ENCODE measurements at places on chromosomes 2 and 18. TPM values are rescaled to one million over a fixed set of nuclear protein-coding genes. Genes with fewer than 3 reads are reported as not detected.

DNA sequence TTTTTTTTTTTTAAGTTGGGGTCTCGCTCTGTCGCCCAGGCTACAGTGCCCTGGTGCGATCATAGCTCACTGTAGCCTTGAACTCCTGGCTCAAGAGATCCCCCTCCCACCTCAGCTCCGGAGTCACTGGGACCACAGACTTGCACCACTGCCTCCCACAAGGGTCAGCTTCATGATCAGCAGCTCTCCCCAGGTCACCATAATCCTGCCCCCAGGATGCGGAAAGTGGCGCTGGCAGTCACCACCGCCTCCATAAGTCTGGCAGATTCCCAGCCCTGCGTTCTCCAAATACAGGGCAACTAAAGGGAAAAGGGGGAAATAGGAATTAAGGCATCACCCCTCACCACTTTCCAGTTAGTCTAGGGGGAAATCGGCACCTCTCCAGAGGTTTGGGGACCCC, 5.2 kb upstream of the ARID5A start:
- no peak for DNase-seq

DNA sequence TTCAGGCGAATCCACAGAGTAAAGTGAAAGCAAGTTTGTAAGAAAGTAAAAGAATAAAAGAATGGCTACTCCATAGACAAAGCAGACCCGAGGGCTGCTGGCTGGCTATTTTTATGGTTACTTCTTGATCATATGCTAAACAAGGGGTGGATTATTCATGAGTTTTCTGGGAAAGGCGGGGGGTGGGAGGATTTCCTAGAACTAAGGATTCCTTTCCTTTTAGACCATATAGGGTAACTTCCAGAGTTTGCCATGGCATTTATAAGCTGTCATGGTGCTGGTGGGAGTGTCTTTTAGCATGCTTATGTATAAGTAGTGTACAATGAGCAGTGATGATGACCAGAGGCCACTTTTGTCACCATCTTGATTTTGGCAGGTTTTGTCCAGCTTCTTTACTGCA, 59.8 kb downstream of the SLC4A3 start:
- DNase-seq = no peak

- DNase-seq = no peak
Observed at GRCh38 chr2:85247610-85248009, 80.2 kb downstream of the TGOLN2 start.

DNA sequence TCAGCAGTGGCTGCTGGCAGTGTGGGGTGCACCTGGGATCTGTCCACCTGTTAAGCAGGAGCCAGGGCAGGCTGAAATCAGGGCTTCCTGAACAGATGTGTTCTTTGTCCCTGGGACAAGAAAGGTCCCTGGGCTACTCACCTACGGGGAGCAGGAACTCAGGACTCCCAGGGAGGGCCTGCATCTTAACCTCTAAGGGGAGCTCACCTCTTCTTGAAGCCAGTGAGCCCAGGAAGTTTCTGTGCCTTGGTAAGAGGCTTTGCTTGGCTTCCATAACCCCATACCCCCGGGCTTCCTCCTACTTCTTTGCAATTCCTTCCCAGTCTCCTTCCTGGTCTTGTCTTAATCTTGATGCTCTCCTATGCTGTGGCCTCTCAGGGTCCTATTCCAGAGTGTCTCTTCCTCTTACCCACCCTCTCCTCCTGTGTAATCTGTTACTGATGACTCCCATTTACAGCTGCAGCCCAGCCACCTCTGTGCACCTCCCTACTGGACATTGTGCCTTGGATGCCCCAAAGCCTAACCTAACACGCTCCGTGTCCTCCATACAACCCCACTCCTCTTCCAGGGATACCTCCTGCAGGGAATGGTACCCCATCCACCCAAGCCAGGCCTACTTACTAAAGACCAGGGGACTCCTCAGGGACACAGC, 55.7 kb upstream of the MAPRE3 start:
- no peak for DNase-seq

- DNase-seq = no peak
Observed at GRCh38 chr18:77086656-77087392, 45.8 kb downstream of the MBP start.

DNA sequence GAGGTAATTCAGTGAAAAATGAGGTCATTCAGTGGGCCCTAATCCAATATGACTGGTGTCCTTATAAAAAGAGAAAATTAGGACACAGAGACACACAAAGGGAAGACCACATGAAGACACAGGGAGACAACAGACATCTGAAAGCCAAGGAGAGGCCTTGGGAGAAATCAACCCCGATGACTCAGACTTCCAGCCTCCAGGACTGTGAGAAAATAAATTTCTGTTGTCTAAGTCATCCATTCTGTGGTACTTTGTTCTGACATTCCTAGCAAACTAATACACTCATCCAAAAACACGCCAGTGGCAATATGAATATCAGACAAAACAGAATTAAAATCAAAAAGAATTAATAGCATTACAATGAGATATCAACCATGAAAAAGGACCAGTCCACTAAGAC, 303.7 kb downstream of the SS18 start:
- no peak for DNase-seq

GRCh38 chr2:127700527-127701192, 637 bp upstream of the SFT2D3 start:
- no peak for DNase-seq

DNA sequence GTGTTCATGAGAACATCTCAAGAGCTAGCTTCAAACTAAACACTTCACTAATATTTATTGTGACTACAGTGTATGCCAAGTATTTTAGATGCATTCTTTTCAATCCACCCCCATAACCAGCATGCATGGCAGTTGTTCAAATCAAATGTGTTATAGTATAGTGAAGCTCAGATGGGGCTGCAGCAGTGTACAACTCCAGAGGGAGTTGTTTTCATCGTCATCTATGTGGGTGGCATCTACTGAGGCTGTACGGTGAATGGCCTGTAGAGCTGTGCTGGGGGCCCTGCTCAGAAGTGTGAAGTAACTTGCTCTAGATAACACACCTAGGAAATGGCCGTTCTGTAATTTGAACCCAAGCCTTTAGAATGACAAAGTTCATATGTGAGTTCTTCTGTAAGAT, 71.8 kb upstream of the LRATD1 start:
- DNase-seq = no peak

GRCh38 chr18:23877371-23877770, 137.2 kb upstream of the TTC39C start:
- no peak for DNase-seq

GRCh38 chr2:148560496-148560895, 84.1 kb upstream of the EPC2 start:
- DNase-seq = no peak

DNA sequence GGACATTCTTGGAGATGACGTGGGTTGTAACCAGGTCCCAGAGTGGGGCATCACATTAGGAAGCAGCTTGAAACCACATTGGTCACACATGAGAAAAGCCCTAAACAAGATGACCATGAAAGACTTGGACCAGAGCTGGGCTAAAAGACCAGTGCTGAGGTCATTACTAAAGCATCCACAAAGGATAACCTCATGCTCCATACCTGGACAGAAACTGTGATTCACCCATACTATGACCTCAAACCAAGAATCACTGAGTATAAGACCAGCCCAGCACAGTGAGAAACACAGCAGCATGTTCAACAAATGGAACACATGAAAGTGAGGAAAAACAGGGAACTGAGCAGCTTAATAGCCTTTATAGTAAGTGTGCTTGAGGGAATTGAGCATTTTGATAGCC, 635.5 kb upstream of the NETO1 start:
- no peak for DNase-seq

DNA sequence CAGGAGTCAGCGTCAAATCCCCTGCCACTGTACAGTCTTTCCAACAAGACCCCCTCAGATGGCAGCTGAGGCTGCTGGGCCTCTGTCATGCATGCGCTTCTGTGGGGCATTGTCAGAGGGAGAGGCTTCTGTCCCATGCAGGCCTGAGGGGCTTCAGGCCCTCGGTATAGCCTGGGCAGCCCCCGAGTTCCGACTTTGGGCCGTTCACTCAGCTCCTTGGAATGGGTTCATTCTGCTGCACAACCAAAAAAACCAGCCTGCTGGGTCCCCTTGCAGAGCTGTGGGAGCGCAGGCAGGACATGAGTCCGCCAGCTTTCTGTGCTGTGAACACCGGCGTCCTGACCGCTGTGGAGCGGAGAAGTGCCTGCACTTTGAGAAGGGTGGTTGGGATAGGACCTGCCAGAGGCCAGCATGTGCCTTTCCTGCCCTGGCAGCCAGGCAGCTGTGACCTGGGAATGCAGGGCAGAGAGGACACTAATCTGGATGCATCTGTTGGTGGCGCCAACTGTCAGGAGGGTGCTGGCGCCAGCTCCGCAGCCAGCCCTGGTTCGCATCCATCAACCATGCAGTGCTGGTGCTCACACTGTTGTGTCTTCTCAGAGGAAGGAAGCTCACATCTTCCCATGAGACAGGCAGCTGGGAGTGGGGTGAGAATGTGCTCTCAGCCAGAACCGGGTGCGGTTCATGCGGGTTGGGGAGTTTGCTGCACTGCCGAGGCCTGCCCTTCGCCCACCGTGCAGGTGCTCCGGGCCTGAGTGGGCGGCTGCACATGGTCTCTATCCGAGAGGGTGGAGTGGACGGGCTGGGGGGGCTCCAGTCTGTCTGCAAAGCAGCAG, 14.3 kb downstream of the ARHGEF4 start:
- no peak for DNase-seq

- no peak for DNase-seq
Observed at GRCh38 chr2:165192729-165193128, 11.1 kb downstream of the SCN3A start.

EDAR gene
- not detected for total RNA-seq

FN1 gene
- 30,644 TPM for total RNA-seq

RAB6C gene
- 0.24 TPM for total RNA-seq

SH2D6 gene
- not detected for total RNA-seq

ADRA2B gene
- not detected for total RNA-seq

NR4A2 gene
- total RNA-seq = 1.2 TPM

FBXO15 gene
- 0.92 TPM for total RNA-seq

LONRF2 gene
- total RNA-seq = 1.7 TPM

UGT1A7 gene
- 0.12 TPM for total RNA-seq

Measured in chondrocyte (in vitro differentiated cells).